Activated CD4-positive, alpha-beta T cell treated with anti-CD3 and anti-CD28 coated beads for 36 hours (primary cell): ENCODE measurements at places on chromosomes 4 and X. TPM values are rescaled to one million over a fixed set of nuclear protein-coding genes. Genes with fewer than 3 reads are reported as not detected.

DNA sequence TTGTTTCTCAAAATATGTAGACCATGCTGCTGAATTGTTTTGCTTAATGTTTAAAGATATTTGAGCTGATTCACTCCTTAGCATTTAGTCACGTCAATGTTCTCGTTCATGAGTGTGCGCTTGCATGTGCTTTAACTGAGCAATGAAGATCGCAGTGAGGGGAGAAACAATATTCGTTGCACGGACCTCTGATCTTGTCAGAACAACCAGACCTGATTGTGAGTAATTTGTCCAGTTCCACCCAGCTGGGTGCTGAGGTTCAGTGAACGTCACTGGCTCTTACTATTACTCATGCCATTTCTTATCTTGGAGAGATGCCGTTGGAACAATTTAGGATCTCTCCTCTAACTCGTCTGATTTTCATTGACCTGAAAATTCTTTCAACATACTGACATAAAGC is 15.0 kb upstream of the PRKX start:
- H3K27me3 ChIP-seq: no peaks in the 10 kb centered on the region
- no peak for DNase-seq
- H3K36me3 ChIP-seq: no peaks in the 10 kb centered on the region
- H3K27ac ChIP-seq: no peak overlapping the region
- H3K4me3 ChIP-seq: no peak overlapping the region

GRCh38 chr4:166123546-166123945 is 250.5 kb downstream of the TLL1 start:
- H3K27ac ChIP-seq: no peak overlapping the region
- H3K27me3 ChIP-seq: no peaks in the 10 kb centered on the region
- DNase-seq: no peak
- no peak overlapping the region for H3K4me3 ChIP-seq

DNA sequence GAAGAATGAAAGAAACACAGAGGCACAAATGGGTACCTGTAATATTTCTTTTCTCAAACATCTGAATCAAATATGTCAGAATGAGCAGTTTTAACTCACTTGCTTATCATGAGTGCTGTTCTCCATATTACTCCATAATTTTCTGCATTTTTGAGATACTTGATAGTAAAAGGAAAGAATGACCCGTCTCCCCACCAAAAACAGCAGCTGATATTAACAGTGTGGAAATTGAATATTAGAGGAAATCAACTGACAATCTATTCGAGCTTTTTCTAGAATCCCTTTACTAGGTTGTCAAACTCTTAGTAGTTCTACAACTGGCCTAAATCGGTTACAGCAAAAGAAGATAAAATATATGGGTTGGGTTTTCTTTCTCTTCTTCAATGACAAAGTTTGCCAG is 49.9 kb upstream of the HELT start:
- peaks cover 4% of the 10 kb centered on the region for H3K27me3 ChIP-seq
- H3K36me3 ChIP-seq: peaks cover 7% of the 10 kb centered on the region
- peaks cover 6% of the 10 kb centered on the region for H3K4me1 ChIP-seq
- no peak for DNase-seq
- no peak overlapping the region for H3K27ac ChIP-seq

The CT45A3 gene
- not detected for total RNA-seq

The ZFP92 gene
- 0.98 TPM for total RNA-seq

The APELA gene
- not detected for total RNA-seq

The EPGN gene
- 0.14 TPM for total RNA-seq
